Stromal cell of bone marrow (primary cell): ENCODE measurements at places on chromosomes 3 and 15.

GRCh38 chr3:149726716-149727407 lies 25.4 kb downstream of the COMMD2 start:
- no peak for DNase-seq

DNA sequence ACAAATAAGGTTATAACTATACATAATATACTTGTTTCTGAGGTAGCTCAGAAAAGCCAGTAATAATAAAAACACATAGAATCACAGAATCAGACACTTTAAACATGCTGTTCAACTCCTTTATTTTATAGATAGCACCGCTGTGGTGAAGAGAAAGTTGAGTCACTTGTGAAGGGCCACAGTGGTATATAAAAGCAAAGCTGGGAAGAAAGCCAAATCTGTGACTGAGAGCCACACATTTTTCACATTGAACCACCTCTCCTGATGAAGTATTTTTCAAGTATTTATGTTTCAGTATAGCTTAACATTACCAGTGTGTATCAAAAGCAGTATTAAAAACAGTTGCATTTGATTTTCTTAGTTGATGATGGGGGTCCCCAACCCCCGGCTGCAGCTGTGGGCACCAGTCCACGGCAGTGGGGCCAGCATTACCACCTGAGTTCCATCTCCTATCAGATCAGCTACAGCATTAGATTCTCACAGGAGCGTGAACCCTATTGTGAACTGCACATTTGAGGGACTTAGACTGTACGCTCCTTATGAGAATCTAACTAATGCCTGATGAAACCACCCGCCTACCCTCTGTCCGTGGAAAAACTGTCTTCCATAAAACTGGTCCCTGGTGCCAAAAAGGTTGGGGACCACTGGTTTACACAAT lies 46.2 kb downstream of the TBL1XR1 start:
- DNase-seq: peak; percentile 53

GRCh38 chr3:61912158-61912557 lies 350.8 kb downstream of the PTPRG start:
- DNase-seq: no peak

GRCh38 chr3:61378311-61378710 lies 127.1 kb upstream of the FHIT start:
- DNase-seq: no peak

DNA sequence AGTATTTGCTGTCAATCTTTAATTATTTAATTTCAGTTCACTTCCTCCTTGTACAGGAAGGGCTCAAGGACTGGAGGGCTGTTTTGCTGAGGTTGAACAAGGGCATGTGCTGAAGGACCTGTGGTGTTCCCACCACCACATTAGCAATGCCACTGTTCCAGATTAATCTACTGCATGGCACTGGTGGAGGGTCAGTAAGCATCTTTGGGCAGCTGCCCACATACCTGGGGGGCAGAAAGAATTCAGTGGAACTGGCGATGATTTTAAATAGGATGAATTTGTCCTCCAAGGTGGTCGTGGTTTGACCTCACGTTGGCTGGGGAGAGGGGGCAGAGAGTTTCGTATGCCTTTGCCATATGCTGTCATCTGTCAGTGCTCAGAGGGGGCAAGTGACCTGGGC lies 244.8 kb downstream of the TLE3 start:
- DNase-seq: no peak

DNA sequence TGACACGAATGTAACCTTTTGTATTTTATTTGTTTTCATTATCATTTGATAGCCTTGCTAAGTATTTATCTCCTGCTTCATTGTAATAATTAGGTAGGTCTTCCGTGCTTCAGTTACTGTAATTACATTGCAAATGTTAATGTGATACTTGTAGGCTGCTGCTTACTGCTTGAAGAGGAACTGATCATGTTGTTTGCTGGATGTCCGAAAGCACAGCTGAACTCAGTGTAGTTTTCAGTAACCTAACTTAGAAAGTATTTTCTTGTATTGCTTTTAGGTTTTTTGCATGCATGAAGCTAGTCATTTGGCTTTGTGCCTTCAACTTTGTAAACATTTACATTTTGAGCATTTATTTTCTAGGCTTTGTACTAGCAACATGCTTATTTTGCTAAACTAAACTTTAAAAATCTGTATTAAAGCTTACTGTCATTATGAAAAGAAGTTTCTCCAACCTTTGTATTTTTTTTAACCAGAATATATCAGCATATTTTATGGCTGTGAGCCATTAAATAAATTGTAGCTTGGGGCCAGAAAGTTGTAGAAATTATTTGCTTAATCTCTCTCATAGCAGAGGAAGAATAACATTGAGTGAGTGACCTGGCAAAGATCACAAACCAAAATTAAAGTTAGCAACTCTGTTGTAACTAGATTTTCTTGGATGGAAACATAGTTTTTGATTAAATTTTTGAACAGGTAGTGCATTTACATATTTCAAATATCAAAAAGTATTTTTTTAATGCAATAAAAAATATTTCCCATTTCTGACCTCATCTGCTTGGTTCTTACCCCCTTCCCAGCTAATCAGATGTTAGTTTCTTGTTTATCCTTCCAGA lies 30.7 kb downstream of the SACM1L start:
- DNase-seq: no peak

- no peak for DNase-seq
Measured at GRCh38 chr15:46300716-46301115, 665.9 kb downstream of the SQOR start.
